ENCODE measurements at places on chromosomes 12 and 14. TPM values are rescaled to one million over a fixed set of nuclear protein-coding genes. Genes with fewer than 3 reads are reported as not detected.

Gene PLBD2
- 28.4 TPM for total RNA-seq

Gene DAO
- not detected for total RNA-seq

Gene SCYL2
- total RNA-seq: 15.8 TPM

Gene PRKD1
- 2.4 TPM for total RNA-seq

Gene SDSL
- 24.5 TPM for total RNA-seq

Gene ANKS1B
- total RNA-seq: 0.57 TPM

Gene OLR1
- total RNA-seq: 0.71 TPM

Gene PLEKHD1
- 0.05 TPM for total RNA-seq

Gene TAS2R42
- not detected for total RNA-seq

Gene SDS
- 1.8 TPM for total RNA-seq

Gene KITLG
- total RNA-seq: 15.0 TPM

Gene REM2
- total RNA-seq: 0.34 TPM

Gene E2F7
- 6.8 TPM for total RNA-seq

Gene USP5
- 77.1 TPM for total RNA-seq

Gene AKAP5
- total RNA-seq: 0.36 TPM

Gene RDH5
- total RNA-seq: 2.3 TPM

Gene PLEK2
- 17.4 TPM for total RNA-seq

Gene BCL11B
- total RNA-seq: 0.27 TPM

Gene P2RX7
- total RNA-seq: not detected

Data from A549 treated with AZD2906 at 1 μM for 4 hours (cell line).